Activated CD4-positive, CD25-positive, alpha-beta regulatory T cell treated with anti-CD3 and anti-CD28 coated beads, Interleukin-2, amount 50 U/mL, for 72 hours (primary cell): ENCODE measurements at places on chromosomes 5 and 9.

DNA sequence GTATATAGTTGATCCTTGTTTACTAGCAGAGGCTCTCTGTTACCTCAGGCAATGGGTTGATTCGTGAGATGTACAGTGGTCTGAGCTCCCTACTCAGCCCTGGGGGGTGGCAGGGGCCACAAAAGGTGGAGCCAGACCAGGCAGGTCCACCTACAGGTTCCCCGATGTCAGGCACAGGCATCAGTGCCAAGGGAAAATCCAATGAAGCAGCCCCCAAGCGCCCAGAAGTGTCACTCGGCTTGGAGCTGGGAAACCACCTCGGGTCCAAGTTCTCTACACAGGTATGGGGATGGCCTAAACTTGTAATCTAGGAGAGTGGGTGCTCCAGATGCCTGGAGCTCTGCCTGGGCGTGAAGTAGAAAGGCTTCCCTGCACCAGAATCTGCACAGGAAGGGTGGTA is 188.8 kb downstream of the KIAA0825 start:
- DNase-seq, result no peak

DNA sequence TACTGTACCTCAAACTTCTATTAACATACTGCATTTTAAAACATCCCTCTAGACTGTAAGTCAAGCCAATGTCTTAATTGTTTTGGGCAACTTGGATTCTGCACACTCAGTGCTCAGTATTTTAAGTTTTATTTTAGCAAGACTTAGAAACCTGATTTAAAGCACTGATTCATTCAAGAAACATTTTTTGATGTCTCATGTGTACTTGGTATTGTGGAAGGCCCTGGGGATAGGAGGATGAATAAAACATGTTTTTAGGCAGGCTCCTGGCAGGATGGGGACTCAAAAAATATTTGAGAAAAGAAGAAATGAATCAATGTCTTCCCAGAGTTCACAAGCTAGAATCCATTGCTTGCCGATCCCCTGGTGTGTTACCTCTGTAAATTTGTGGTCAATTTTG is 334.0 kb upstream of the PUM3 start:
- DNase-seq, result no peak

GRCh38 chr9:21709464-21710058 is 92.9 kb upstream of the MTAP start:
- DNase-seq, result peak; percentile 54

DNA sequence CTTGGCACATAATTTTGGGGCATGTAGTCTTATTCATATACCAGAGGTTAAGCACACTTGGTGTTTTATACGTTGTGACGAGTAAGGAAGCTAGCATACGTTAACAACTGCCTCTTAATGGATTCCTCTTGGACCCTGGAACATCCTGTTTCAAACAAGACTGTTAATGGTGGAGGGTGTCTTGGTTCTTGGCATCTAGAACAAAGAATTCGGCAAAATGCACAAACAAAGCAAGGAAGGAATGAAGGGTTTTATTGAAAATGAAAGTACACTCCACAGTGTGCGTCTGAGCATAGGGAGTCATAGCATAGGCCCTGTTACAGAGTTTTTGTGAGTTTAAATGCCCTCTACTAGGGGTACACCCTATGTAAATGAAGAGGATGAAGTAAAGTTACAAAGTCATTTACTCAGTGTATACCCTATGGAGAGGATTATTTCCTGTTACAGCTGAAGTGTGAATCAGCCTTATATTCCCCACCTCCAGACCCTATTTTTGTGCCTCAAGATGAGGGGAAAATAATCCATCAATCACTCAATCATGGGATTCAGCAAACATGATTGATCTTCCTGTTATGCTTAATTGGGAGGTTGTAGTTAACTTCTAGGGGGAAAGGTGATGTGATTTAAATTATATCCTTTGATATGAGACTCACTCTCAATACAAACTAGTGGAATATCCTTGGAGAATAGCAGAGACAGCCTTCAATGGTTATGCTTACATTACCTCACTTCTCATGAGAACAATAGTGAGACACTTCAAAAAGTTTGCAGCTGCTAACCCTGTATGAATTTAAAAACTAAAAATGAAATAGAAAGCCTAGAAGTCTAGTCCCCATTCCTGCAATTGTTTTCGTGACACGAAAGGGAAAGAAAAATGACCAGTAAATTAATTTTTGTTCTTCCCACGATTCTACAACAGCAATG is 84.9 kb upstream of the MYO10 start:
- no peak for DNase-seq

DNA sequence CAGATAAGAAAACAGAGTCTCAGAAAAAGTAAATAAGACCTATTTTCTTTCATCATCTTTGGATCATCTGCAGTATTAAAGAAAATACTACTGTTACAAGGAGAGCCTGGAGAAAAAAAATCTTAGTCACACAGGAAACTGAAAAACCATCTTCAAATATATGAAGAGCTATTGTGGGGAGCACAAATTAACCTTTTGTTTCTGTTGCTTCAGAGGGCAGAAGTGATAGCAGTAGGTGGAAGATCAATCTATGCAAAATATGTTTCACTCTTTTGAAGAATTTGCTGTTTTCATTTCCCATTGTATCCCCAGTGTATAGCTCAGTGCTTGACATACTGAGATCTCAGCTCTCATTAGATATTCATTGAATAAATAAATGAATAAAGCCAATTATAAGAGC is 13.1 kb upstream of the CEMIP2 start:
- DNase-seq, result no peak

GRCh38 chr9:31950756-31951155 is 433.7 kb upstream of the ACO1 start:
- no peak for DNase-seq

DNA sequence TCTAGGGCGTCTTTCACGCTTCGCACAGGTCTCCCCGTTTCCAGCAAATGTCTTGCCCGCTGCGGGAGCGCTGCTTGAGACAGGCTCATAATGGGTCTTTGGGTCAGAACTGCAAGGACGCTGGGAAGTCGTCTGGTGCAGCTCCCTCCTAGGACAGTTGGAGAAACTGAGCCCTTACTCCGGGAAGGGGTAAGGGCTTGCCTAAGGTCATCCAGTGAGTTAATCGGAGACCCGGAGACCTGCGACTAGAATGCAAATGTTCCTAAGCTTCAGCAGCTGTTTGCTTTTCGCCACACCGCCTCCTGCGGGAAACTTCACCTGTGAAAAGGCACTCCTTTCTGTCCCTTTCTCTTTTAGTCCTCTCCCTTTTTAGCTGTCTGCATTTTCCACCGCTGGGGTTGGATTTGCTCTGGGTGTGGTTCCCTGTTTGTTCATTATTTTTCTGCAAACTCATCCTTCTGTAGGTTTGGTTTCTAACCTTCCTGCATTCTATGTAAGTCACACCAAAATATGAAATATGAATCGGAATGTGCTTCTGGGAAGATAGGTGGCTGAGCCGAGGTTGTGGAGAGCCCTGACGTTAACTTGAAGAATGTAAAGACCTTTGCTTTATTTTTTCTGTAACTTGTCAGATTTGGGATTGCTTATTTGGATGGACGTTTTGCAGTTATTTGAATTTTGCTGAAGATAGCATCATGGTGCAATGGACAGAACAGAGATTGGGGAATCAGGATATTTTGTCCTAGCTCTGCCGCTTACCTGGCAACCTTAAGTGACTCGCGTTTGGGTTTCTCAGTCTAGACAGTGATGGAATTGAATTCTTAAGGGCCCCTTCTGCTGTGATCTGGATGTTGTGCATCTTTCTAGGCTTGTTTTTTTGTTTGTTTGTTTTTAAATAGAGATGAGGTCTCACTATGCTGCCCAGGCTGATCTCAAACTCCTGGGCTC is 909 bp downstream of the SLC36A1 start:
- no peak for DNase-seq

DNA sequence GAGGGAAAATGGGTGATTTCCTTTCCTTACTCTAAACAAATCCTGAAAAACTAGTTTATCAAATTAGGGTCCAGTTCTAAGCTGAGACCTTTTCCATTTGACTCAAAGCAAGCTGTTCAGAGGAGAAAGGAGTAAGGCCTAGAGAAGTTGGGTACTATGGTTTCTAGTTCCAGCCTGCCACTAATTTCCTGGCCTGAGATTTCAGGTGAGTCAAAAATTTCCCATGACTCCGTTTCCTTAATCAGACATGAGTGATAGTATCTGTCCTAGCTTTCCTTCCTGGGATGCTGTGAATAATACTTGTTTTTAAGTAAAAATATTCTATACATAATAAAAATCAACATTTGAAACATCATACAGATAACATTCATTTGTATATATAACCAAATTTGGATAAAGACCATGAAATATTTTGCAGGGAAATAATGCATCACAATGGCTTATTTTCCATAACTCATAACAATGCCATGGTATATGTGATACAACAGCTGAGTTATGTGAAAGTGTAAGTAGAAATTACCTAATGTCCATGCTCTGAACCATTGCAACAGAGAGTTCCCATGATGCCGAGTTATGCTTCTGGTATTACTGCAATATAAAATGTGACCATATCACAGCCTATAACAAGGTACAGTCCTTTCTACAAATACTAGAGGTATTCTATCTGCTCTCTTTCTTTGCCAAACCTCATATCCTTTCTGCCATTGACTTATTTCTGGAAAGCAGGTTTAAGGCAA is 142.7 kb downstream of the MLLT3 start:
- DNase-seq, result no peak

- DNase-seq, result no peak
Measured at GRCh38 chr5:67019065-67019845, 177.3 kb downstream of the CD180 start.

DNA sequence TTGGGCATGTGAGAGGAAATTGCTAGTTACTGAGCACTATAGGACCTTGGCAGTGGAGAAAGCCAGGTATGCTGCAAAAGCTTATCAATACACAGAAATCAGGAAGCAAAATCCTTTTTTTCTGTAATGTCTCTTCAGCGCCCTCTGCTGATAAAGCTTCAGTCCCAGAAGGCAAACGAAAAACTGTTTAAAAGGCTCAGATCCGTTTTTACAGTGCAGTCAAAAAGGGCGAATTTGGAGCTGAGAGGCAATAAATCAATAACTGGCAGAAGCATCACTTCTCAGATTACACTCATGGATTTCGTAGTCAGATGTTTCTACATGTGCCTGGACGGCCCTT is 1.1 kb upstream of the MAN2A1 start:
- no peak for DNase-seq

- no peak for DNase-seq
Measured at GRCh38 chr5:132840896-132841295, 10.4 kb upstream of the SHROOM1 start.

DNA sequence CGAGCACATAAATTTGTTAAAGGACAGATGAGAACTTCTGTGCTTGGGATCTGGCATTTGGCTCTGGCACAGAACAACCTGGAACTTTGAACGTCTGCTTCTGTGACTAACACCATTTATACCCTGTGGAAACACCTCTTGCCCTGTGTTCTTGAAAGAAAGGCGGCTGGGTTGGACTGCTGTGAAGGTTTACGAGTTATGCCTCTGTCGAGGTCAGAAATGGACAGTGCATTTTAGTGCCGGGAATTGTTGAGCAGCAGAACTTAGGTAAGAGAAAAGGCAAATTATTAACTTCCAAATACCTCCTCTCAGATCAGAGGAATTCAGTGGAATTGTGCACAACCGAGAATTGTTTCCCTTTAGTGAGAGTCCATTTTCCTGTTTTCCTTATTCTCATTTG is 14.1 kb upstream of the INIP start:
- no peak for DNase-seq

DNA sequence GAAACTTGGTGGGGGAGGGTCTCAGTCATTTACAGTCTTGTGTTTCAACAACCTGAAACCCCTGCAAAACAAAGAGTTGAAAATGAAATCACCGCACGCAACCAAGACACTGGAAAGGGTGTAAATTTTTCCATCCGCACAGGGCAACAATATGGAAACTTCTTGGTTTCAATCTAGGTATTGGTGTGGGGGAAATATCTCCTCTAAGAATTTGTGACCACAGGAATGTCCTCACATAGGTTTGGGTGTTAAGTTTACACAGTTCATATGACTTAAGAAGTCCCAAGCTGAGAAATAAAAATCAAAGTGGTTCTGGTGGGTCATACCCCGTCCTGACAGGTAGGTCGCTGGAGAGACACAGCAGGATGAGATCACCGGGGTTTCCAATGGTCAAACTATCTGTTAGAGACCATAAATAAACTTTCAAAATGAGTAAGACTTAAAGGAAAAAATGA is 51.9 kb upstream of the PIP5K1B start:
- DNase-seq, result no peak

DNA sequence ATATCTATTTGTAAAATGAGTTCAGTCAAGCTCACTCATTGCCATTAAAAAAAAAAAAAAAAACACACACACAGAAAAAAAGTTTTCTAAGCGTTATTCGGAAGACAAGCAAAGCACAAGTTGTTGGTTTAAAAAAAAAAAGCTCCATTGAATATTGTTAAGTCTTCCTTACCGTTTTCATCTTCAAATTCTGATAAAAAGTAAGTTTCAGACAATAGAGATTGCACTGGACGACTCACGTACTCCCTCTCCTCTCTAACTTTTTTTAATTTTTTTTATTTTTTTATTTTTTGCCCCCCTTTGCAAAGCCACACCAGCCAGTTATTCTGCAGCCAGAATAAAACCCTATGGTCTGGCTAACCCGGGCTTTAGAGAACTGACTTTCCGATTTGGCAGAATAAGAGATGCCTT is 544 bp downstream of the ADAMTS6 start:
- no peak for DNase-seq

- DNase-seq, result no peak
Measured at GRCh38 chr9:77707383-77708063, 59.4 kb upstream of the GNA14 start.

DNA sequence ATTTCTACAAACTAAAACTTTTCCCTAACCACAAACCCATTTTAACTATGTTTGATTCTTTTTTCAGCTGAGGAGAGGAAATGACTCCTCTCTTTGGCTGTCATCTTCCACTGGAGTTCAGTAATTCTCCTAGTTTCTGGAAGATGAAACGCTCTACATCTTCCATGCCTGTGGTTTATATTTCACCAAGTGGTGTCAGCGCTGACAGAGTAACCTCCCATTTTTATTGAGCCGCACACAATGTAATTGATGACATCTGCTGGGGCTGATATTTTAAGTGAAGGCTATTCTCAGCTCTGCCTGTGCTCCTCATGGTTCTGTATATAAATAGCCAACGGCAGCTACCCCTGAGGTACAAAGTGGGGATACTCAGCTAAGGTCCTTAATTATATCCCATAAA is 234.6 kb downstream of the SPOCK1 start:
- DNase-seq, result no peak

GRCh38 chr5:138752951-138753793 is at the start of gene CTNNA1:
CTNNA1 (plus strand) TSS chr5:138753425; CDS start chr5:138781925, 28,500 bp downstream.
- peak; percentile 59 for DNase-seq

GRCh38 chr9:114174557-114174875 is 19.2 kb downstream of the COL27A1 start:
- no peak for DNase-seq

DNA sequence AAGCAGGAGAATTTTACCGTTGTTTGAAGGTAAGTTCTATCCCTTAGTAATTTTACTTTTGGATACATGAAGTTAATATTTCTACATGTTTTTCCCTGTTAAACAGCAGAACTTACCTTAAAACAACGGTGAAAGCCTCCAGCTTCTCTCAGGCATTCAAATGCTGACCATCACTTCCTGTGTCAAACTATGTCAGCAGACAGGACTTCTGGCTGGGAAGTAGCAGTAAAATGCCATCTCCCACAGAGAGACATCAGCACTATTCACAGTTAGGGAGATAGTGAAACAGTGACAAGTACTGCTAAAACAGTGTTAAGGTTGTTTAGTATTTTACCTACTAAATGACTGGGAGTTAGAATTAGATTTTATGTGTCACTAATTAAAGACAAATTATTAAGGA is 34.2 kb upstream of the GOLGA1 start:
- no peak for DNase-seq
